Hematopoietic multipotent progenitor cell treated with erythropoietin and hydrocortisone succinate and interleukin-3 and kit ligand, for 15 days (in vitro differentiated cells): ENCODE measurements at places on chromosomes 1 and 21.

GRCh38 chr1:169708647-169709046, 2.8 kb downstream of the SELL start:
- no peak for DNase-seq

DNA sequence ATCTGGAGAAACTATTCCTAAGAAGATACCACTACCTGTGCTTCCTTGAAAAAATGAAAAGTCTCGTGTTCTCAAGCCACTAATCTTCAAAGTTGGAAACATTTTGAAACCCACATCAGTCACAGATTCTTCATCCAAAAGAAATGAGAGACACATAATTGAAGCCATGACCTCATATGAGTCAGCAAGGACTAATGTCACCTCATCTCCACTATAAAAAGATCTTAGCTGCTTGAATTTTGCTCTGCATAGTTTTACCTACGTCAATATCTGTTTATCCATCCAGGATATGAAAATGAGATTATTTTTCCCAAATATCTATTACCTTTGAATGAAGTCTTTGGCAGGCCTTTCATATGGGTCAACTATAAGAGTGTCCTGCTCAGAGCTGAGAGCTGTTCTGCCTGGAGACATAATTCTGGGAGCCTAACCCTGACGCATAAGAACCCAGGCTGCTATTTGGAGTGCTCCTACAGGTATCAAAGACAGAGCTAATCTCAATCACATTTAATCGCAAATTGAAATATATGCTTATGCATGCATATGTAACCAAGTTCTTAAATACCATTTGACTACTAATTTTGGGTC, 312.5 kb upstream of the PKN2 start:
- DNase-seq: no peak

DNA sequence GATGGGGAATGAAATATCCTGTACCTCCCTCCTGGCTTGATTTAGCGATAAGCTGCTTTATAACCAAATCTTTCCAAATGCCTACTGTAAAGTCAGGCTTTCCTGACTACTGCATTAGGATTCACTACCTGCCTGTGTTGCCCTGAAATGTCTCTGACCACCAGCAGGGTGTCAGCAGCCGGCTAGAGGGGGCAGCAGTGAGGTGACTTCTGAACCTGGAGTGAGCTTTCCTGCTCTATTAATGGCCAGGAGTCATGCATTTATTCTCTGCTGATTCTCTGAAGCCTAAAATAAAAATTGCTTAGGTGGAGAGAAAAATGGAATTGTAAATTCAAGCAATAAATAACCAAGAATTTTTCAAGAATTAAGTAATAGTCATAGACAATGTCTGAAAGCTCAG, 2.5 kb downstream of the BACE2 start:
- peak; percentile 15 for DNase-seq

GRCh38 chr1:145729666-145730436, 10.6 kb downstream of the CD160 start:
- no peak for DNase-seq

DNA sequence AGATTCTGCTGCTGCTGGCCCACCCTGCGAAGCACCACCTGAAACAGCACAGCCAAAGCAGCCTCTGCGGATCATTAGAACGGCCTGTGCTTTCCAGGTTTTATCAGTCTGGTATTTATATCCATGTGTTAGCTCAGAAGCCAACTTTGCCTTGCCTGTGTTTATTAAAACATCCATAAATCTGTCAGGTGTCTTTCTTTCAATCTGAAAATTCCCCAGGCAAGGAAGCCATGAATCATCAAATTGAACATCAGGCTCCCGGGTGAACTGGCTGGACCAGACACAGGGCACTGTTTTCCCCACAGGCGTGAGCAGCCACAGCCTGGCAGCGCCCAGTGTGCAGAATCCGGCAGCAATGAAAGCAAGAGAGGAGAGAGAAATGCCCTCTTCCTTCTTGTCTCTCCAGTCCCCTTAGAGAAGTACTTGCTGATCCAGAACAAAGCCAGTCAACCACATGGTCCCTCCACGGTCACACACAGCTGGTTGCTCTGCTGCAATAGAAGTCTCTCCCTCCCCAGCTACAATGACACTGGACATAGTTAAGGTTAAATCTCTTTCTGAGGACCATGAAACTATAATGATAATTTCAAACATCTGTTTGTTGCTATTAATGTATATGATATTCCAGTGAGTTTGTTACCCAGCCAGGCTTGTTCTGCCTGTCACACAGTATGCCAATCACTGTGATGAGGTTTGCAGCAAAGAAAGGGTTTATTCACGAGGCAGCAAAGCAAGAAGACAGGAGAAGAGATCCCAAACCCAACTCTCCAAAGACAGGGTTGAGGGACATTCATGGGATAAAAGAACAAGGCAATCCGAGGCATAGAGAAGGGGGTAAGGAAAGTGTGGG, 212.1 kb upstream of the FMN2 start:
- DNase-seq: no peak

GRCh38 chr1:210697185-210697584, 368.5 kb downstream of the HHAT start:
- DNase-seq: no peak

DNA sequence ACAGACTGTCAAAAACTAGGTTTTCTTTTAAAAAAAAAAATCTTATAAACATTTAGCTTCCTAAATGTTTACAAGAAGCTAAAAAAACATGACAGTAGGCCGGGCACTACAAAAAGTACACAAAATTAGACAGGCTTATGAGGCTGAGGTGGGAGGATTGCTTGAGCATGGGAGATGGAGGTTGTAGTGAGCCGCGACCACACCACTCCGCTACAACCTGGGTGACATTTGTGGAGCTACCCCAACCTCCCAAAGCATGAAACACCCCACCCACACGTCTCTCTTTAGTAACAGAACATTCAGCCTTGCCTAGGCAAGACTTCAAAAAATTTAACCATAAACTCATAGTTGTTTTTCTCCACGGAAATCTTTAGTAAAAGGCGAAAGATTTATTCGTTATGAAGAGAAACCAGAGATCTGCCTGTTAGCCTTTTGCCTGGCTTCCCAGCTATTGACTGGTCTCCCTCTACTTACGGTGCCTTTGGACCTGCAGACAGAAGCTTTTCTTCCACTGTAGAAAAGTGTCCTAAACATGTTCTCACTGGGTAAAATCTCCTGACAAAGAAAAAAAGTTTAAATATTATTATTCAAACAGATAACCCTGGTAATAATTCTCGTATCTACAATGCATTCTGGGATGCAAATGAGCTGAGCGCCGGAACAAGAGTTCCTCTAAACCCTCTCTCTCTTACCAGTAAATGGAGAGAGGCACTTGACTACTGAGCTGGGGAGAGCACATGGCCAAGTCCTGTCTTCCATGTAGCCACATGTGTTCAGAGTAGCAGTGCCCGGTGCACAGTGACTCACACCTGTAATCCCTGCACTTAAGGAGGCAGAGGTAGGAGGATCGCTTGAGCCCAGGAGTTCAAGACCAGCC, 9.2 kb downstream of the RNU5D-1 start:
- DNase-seq: peak; percentile 34

GRCh38 chr1:47763591-47764171, 233.5 kb downstream of the TRABD2B start:
- DNase-seq: no peak

DNA sequence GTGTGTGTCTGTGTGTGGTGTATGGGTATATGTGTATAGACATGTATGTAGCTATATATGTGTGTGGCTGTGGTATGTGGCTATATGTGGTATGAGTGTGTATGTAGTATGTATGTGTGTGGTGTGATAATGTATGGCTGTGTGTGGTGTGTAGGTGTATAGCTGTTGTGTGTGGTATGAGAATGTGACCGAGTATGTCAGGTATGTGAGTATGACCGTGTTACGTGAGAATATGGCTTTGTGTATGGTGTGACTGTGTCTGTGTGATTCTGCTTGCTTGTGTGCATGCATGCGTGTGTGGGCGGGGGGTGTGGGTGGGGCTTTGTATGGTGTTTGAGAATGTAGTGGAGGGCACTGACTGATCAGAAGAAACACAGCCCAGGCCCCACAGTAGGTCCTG, 3.5 kb downstream of the ZNF691 start:
- DNase-seq: no peak

DNA sequence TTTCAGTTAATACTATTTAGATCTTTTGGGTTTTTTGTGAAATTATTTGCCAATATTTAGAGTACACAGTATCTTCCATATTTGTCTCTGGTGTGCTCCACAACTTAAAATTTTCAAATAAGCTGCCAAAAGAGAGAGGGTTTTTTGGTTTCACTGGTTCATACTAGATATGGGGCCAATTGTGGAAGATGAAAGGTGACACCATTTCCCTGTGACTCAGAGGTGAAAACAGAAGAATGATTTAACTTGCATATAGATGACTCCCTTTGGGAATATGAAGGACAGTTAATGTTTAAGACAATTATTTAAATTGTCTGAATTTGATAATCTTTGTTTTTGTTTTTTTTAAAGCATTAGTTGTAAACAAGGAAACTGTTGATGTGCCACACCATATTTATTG, 37.5 kb downstream of the IVNS1ABP start:
- DNase-seq: no peak

- no peak for DNase-seq
Measured at GRCh38 chr1:208142590-208143382, 101.4 kb downstream of the PLXNA2 start.

GRCh38 chr1:11147197-11147770, 41.9 kb upstream of the ANGPTL7 start:
- no peak for DNase-seq

DNA sequence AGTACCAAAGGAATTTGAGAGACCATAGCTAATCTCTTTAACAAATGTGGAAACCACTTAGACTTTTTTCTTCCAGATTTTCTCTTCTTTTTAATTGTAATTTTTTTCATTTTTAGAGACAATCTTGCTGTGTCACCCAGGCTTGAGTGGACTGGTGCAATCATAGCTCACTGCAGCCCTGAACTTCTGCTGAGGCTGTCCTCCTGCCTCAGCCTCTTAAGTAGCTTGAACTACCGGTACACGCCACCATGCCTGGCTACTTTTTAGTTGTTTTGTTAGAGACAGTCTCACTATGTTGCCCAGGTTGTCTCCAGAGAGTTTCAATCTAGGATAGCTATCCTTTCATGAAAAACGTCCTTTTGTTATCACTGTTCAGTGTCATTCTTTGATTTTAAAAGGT, 15.0 kb downstream of the PRRC2C start:
- no peak for DNase-seq

DNA sequence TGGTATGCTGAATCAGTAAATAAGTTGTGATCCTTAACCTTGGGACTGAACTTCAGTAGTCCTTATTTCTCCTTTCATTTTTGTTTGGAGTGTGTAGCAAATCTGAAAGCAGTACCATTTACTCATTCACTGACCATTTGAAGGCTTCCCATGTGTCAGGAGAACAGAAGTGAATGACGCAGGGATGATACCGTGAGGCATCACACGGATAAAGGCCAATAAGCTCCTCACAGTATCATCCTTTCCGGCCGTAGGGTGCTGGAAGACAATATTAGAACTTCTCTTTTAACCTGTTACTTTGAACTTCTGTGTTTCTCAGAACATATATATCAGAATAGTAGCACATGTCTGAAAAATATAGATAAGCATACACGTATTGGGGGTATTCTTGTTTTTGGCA, 21.3 kb downstream of the BACH1 start:
- DNase-seq: peak; percentile 69

GRCh38 chr1:184051138-184051484, 419 bp upstream of the TSEN15 start:
- no peak for DNase-seq

GRCh38 chr1:78408192-78408591, 82.6 kb upstream of the PTGFR start:
- no peak for DNase-seq

- DNase-seq: no peak
Measured at GRCh38 chr1:208052135-208052534, 141.2 kb upstream of the CD34 start.

DNA sequence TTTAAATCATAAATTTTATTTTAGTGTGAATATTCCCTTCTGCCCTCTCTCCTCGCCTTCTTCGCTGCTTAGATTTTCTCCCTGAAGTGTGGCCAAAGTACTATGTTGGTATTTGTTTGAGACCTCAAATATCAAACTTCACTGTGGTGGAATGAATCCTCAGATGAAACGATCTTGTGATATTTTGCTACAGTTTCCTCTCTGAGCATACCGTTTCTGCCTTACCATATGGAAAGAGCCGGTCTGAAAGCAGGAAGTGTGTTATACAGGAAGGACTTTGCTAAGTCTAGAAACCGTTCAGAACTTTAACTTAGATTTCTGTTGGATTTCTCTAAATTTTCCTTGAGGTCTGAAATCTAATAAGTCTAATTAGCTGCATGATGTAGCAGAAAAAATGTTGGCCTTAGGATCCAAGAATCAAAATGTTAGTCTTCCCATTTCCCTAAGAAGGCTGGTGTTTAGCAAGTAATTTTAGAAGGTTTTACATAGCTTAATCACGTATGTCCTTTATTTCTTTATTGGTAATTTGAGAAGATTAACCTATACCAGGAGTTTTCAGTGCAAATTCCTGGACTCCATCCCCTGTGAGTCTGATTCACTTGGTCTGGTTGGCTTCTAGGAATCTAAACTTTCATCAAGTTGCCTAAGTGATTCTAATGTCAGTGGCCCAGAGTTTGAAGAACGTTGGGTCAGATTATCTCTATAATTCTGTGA, 30.7 kb downstream of the SDCCAG8 start:
- no peak for DNase-seq

DNA sequence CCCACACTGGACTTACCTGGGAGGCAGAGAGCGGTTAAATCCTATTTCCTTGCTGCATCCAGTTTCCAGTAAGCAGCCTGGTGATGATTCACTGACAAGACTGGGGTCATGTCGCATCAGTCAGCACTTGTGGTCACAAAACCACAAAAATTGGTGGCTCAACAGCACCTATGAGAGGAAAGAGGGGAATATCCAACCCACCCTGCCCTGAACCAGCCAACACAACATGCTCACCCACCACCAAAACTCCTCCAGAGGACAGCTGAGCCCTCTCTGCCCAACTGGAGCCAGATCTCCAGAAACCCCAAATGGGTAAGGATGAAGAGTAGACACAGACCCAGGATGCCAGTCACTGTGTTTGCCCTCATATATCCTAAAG, 64.0 kb downstream of the CD46 start:
- DNase-seq: no peak

DNA sequence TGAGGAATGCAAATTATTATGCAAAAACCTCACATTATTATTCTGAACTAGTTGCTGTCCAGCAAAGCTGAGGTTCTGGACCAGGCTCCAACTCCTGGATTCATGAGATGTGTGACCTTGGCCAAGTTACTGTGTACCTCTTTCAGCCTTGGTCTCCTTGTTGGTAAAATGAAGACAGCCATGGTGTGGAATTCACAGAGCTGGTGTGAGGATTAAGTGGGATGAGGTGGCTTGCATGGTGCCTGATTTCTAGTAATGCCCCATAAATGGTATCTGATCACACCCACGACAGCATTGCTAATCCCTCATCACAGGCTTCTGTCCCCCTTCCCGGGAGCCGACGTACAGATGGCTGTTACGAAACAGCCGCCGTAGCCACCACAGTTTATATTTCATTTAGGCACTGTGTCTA, 59.6 kb downstream of the PGBD5 start:
- DNase-seq: no peak
